ENCODE measurements at places on chromosomes 4 and X. TPM values are rescaled to one million over a fixed set of nuclear protein-coding genes. Genes with fewer than 3 reads are reported as not detected.
A peak's percentile ranks its signal among the peaks of the same experiment; 100 is the strongest.

- DNase-seq, result no peak
Observed at GRCh38 chr4:96152824-96153223, 312.9 kb downstream of the PDHA2 start.

- no peak for DNase-seq
Observed at GRCh38 chr4:101669138-101669831, 121.2 kb upstream of the BANK1 start.

DNA sequence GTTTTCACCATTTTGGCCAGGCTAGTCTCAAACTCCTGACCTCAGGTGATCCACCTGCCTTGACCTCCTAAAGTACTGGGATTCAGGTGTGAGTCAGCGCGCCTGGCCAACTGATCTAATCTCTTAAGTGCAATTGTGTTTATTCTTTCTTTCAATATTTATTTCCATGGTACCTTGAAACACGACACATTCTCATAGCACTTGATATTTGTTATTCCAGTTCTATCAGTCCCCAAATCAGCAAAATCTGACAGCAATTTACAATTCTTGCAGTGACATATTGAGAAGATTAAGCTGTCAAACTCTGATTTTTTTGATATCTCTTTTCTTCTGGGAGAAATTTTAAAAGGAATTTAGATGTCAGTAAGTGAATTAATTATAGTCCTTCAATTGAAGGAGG lies 218.1 kb upstream of the FAT4 start:
- no peak for DNase-seq

ELOVL6 gene
- 31.0 TPM for total RNA-seq

DNA sequence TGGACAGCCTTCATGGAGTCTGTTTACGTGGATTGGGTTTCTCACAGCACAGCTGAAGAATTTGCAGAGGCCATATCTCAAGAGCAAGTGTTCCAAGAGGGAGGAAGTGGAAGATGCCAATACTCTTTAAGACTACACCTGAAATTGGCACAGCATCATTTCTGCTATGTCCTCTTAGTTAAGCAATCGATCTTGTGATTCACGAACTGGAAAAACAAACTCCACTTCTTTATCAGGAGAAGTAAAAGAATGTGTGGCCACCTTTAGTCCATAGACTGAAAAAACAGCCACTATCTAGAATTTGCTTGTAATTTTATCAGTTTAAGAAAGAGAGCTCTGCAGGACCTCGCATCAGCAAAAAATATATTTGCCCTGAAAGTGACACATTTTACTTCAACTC lies 473.1 kb upstream of the ATOH1 start:
- DNase-seq, result no peak

PDGFC gene
- 22.0 TPM for total RNA-seq

DNA sequence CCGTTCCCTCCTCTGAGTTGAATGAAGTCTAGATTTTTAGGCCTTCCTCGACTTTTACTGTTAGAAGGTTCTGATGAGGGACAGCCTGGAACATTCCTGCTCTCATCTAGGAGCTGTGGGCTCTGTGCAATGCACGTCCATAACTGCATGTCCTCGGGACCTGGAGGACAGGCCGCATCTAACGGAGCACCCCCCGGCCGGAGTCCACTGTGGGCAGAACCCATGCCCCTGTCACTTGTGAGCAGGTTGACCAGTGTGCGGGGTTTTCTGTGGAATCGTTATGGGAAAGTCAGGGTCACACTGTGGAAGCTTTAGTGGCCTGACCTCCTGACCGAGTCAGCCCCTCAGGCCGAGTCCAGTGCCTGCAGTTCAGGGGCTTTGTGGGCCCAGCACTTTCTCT lies 19.3 kb upstream of the TADA2B start:
- no peak for DNase-seq

CT45A5 gene
- not detected for total RNA-seq

- no peak for DNase-seq
Observed at GRCh38 chrX:13840121-13840520, 23.2 kb upstream of the GPM6B start.

DNA sequence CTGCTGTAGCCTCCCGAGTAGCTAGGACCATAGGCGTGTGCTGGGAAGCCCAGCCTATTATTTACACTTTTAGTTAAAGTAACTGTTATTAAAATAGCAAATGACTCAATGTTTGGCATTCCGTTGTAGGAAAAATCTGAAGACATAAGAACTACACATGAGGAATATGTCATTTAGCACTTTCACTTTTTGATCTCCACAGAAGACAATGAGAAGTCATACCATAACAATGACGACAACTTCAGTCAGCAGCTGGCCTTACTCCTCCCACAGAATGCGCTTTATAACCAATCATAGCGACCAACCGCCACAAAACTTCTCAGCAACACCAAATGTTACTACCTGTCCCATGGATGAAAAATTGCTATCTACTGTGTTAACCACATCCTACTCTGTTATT lies 6.7 kb downstream of the GPR34 start:
- DNase-seq, result no peak

CTAG1A gene
- not detected for total RNA-seq

DNA sequence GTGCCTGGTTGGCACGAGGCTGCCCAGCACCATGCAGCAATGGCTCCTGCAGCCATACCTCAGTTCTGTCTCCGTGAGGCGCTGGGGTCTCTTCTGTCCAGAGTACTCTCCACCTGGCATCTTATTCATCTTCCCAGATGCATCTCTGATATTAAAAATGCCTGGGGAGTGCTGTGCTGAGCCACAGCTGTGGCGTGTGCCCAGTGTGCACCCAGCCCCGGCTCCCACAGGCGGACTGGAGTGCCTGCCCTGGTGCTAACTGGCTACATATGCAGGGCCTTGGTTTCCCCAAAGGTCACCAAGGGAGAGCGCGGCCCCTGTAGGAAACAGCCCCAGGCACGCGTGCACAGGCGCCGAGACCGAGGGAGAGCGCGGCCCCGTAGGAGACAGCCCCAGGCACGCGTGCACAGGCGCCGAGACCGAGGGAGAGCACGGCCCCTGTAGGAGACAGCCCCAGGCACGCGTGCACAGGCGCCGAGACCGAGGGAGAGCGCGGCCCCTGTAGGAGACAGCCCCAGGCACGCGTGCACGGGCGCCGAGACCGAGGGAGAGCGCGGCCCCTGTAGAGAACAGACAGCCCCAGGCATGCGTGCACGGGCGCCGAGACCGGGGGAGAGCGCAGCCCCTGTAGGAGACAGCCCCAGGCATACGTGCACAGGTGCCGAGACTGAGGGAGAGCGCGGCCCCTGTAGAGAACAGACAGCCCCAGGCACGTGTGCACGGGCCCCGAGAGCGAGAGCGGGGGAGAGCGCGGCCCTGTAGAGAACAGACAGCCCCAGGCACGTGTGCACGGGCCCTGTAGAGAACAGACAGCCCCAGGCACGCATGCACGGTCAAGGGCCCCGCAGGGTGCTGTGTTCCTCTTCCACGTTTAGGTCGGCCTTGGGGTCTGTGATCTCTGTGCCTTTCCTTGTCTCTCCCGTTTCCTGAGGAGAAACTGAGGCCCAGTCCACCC lies 14.5 kb downstream of the TMEM175 start:
- no peak for DNase-seq

GRCh38 chr4:3335982-3336381 lies 43.2 kb downstream of the RGS12 start:
- no peak for DNase-seq

DNA sequence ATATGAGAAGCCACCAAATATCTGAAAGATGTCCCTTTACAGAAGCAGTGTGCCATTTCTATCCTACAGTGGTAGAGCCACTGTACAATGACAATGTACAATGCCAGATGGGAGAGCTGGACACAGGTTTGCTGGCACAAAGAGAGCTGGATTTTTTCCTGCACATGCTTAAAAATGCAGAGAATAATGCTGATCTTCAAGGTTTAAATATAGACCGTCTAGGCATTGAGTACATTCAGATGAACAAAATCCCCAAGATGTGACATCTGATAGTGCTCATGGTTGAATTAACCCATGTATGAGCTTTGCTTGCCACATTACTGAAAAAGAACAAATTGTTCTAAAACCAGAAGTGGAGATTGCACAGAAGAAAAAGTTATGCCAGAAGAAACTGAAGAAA lies 11.7 kb downstream of the ADGRL3 start:
- no peak for DNase-seq

DNA sequence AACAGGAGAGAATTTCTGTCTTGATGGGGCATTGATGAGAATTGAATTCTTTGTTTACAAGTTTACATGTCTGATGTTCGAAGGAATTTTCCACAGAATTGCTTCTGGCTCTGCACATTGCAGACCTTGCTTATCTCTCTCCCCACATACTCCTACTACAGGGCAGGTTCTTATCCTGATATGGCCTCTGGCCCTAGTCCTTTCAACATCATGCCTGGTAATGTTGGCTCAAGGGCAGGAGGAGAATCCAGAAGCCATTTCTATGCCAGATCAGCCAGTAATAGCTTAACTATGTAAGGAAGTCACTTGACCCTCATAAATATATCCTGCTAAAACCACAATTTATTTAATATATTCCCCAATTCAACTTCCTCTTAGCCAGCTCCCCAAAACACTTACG lies 24.3 kb upstream of the TSPAN5 start:
- DNase-seq, result no peak

MAPK10 gene
- 2.0 TPM for total RNA-seq

GRCh38 chr4:7827566-7827965 lies 112.1 kb downstream of the AFAP1 start:
- no peak for DNase-seq

DNA sequence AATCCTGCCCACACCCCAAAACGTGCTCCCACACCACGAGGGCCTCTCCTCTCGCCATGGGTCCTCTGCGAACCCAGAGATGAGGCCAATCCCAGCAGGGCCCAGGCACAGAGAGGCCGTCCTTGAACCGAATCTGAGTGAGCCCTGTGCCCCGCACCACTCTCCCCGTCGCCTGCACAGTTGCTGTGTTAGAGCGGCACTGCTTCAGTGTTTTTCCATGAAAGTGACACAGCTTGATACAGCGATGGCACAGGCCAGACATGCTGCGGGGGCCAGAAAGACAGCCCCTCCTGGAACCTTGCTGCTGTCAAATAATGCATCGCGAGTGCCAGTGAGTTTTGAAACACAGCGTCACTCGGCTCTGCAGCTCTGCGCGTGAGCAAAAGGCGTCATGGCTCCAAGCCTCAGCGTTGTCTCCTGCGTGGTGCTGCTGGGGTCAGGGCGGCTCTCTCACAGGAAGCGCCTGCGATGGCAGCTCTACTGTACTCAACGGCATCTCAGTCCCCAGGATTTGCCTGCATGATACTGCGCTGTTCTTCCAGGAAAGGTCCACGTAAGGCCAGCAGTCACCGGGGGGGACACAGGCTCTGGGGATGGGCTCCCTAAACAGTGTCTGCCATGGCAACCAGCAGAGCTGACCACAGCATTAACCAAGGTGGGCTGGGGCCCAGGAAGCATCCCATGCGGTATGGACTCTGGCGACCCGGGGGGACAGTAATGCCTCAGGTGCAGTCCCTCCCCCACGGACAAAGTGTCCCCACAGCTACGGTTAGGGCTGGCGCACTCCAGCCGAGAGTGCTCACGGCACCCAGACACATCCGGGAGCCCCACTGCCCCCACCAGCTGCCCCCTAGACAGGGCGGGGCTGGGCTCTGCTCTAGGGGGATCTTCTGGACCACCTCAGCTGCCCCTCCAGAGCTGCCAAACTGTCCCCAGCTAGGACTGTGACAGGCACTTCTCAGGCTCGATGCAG lies 63.1 kb downstream of the ACOX3 start:
- DNase-seq, result no peak

GRCh38 chr4:4430492-4431195 lies 43.7 kb downstream of the NSG1 start:
- DNase-seq, result peak; percentile 74

DNA sequence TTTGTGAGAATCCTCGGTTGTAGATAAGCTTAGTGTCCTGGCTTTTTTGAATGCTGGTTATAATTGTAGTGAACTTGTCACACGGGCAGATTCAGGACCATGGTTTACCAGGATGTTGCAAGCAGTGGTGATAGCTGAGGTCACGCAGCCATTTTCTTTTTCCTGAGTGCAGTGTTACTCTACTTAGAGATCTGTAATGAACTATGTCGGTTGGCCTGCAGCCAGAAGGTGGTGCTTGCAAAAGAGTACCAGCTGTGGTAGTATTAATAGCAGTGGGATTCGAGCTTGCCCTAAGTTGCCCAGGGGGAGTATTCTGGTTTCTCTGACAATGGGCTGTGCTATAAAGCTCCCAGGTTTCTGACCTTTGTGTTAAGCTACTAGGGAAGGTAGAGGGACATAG lies 368.9 kb downstream of the SLITRK2 start:
- DNase-seq, result no peak

DNA sequence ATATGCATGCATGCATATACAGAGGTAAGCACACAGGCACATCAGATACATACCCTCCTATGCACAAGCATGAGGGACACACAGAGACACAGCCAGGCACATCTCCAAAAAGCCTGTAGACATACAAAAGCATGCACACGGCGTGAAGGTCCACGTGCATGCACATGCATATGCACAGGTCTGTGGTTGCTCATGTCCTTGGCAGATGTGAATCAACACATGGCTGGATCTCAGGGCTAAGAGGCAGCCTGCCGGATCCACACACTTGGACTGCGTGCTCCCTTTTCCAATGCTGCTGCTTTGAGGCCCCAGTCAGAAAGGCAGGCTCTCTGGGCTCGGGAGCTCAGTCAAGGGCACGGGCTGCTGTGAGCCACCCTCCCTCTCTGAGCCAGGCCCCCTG lies 3.6 kb downstream of the STARD8 start:
- no peak for DNase-seq

DNA sequence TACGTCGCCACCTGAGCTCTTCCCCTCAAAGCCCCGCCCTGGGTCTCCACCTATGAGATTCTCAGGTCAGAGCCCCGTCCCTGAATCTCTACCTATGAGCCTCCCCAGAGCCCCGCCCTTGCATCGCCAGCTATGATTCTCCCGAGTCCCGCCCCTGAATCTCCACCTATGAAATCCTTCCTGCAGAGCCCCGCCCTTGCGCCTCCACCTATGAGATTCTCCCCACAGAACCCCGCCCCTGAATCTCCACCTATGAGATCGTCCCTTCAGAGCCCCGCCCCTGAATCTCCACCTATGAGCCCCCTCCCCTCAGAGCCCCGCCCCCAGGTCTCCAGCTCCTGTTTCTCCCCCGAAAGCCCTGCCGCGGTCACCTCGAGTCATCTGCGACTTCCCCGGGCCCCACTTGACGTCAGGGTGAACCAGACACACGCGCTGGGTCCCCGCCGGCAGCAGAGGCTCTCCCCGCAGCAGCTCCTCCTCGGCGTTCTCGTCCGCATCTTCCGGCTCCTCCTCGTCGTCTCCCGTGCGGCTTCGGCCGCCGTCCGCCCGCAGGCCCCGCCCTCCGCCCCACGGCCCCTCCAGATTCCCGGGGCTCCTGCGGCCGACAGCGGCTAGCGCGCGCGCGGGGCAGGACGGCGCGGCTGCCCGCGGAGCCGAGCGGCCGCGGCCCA lies 393 bp downstream of the GTPBP6 start:
- DNase-seq, result peak; percentile 93

DNA sequence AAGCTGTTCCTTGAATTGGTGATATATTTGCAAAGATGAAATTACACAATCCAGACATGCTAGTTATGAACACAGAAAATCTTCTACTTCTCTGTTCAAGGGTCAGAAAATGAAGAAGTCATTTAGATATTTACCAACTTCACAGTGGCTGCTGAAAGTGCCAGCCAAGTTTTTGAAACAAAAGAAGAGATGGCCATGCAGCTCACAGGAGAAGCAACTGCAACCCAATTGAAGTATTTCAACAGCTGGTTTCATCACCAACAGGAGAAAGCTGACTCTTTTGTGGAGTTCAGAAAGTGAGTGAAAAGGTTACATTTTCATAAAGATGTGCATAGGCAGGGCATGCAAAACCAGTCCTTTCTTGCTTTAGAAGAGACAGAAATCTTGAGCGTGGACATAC lies 70.1 kb upstream of the LSM6 start:
- no peak for DNase-seq
